ENCODE measurements at places on chromosomes 16 and 17.

DNA sequence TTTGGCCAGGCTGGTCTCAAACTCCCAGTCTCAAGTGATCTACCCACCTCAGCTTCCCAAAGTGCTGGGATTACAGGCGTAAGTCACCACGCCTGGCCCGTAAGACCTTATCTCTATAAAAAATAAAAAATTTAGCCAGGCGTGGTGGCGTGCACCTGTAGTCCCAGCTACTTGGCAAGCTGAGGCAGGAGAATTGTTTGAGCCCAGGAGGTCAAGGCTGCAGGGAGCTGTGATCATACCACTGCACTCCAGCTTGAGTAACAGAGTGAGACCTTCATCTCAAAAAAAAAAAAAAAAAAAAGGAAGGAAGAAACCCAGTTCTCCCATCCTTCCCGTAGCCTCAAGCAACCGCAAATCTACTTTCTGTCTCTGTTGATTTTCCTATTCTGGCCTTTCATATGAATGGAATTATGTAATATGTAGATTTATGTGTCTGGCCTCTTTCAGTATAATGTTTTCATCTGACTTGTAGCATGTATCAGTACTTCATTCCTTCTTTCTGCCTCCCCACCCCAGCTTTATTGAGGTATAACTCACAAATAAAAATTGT is 11.2 kb downstream of the CASC3 start:
- DNase-seq = no peak

- DNase-seq = peak; percentile 89
Measured at GRCh38 chr17:65137021-65137939, at the start of gene RGS9. Gene RGS9, plus strand, starts transcription at chr17:65137370. Its CDS starts 171 bp downstream, at chr17:65137541.

DNA sequence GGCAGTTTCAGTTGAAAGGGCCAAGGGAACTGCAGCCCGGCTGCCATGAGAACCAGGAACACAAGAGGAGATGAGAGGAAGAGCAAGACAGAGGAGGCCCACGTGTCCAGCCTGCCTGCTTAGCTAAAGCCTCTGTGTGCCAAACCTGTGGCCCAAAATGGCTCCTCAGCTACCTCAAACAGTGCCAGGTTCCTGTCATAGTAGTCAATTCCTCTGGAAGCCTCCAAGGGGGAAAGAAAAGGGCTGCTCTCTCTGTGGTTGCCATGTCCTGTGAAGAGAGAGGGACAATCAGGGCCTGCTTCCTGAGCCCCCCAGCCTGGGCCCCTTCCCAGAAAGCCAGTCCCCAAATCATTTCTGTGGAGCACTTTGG is 5.2 kb downstream of the SLC12A4 start:
- DNase-seq = no peak

GRCh38 chr17:41484920-41485904 is 4.3 kb upstream of the KRT35 start:
- no peak for DNase-seq

GRCh38 chr16:56475201-56475600 is 23.8 kb downstream of the OGFOD1 start:
- DNase-seq = no peak

DNA sequence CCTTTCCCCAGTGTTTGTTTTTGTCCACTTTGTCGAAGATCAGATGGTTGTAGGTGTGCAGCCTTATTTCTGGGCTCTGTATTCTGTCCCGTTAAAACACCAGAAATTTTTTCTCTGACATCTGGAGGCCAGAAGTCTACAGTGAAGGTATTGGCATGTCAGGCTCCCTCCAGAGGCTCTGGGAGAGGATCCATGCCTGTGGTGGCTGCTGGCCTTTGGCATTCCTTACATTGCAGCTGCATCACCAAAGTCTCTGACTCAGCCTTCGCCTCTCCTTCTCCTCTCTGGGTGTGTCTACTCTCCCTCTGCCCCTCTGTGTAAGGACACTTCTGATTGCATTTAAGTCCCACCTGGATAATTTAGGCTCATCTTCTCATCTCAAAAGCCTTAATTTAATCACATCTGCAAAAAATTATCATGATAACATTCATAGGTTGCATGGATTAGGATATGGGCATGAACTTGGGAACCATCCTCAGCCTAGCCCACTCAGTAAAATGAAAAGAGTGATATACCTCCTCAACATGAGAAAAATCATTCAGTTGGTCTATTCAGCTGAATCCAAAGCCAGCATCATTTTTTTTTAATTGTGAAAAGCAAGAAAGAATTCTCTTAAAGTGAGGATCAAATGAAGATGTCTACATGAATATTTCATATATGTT is 78.0 kb downstream of the MAP2K6 start:
- DNase-seq = no peak

GRCh38 chr17:43215341-43215740 is 3.7 kb downstream of the TMEM106A start:
- no peak for DNase-seq

DNA sequence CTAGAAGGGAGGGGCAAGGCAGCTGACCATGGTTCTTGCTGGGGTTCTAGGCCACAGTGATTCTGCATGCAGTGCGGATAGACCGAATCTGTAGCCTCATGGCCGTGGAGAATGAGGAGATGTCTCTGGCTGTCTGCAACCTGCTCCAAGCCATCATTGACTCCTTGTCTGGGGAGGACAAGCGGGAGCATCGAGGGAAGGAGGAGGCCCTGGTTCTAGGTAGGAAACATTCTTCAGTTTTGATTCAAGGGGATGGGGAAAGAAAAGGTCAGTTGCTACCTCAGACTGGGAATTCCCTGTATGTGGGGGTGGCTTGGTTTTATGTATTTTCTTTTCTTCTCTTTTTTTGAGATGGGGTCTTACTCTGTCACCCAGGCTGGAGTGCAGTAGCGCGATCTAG is 7.6 kb downstream of the UNC45B start:
- DNase-seq = no peak

DNA sequence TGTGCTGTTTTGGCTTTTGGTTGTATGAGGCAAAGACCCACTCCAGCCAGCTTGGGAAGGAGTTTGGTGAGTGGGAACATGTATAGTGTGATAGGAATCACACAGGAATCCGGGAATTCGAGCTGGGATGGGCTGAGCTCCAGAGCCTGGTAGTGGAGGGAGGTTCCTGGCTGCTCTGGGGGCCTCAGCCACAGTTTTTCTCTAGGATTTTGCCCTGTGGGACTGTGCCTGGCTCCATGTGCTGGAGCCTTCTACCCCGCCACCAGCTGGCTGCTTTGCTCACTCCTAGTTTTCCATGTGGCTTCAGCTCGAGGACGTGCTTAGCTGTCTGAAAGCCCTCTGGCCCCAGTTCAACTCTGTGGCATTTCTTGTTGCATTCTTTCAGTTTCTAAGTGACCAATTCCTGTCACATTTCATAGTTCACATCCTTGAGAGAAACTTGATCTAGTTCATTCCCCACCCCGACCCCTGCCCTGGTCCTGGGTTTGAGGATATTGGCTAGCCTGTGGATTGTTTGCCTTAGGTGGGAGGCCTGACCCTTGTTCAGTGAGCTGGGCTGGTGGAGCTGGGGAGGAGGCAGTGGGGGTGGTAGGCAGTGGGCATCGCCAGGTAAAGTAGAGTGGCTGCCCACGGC is 5.0 kb downstream of the SEC14L1 start:
- no peak for DNase-seq

- no peak for DNase-seq
Measured at GRCh38 chr17:72575542-72576233, 454.9 kb downstream of the SOX9 start.

DNA sequence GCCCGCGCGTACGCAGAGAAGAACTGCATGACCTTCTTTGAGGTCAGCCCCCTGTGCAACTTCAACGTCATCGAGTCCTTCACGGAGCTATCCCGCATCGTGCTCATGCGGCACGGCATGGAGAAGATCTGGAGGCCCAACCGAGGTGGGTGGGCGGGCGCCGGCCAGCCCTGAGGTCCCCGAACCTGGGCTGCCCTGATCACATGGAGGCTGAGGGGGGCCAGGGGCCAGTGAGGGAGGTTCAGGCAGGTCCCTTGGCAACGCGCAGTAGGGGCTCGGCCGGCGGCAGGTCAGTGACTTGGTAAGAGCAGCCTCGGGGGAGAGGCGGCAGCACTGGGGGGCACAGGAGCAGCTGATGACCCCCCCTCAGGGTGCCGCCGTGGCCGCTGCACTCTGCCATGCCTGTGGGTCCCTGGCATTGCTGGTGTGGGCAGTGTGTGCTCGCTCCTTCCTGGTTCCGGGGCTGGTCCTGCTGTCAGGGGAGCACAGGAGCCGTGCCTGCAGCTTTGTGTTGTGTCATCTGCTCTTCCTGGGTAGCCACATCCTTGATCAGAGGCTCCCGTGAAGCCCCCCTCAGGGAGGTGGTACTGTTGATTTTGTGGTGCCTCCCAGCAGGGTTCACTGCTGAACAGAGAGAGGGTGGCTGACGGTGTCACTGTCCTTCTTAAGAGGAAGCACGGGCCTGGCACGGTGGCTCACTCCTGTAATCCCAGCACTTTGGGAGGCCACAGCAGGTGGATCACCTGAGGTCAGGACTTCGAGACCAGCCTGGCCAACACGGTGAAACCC is 4.6 kb upstream of the WFIKKN1 start:
- DNase-seq = no peak

GRCh38 chr17:58420827-58421226 is 3.5 kb upstream of the RNF43 start:
- no peak for DNase-seq

DNA sequence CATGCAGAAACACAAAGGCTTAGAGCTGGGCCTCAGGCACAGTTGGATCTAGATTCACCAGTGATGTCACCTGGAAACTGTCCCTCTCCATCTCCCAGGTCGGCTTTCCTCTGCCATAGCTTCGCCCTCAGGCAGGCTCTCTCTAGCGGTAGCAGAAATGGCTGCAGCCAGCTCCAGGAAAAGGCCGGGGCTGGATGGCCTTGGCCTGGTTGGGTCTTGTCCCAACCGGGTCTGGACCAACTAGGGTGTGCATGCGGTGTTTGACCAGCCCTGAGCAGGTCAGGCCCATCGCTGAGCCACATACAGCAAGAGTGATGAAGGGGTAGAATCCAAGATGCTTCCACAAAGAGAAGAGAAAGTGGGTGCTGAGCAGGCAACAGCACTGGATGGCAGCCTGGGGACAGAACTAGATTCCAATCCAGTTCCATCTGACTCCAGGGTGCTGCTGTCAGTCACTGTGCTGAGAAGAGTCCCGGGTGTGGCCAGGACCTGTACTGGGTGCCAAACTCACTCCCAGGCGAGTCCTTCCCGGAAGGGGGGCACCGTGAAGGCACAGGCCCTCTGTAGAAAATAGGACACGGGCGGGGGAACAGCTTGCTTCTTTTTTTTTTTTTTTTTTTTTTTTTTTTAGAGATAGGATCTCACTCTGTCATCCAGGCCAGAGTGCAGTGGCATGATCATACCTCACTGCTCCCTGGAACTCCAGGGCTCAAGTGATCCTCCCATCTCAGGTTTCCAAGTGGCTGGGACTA is 51.8 kb downstream of the SOCS3 start:
- DNase-seq = no peak

- DNase-seq = no peak
Measured at GRCh38 chr16:87040169-87041117, 276.7 kb downstream of the C16orf95 start.

- DNase-seq = no peak
Measured at GRCh38 chr17:81335773-81336157, 40.7 kb upstream of the SLC38A10 start.

DNA sequence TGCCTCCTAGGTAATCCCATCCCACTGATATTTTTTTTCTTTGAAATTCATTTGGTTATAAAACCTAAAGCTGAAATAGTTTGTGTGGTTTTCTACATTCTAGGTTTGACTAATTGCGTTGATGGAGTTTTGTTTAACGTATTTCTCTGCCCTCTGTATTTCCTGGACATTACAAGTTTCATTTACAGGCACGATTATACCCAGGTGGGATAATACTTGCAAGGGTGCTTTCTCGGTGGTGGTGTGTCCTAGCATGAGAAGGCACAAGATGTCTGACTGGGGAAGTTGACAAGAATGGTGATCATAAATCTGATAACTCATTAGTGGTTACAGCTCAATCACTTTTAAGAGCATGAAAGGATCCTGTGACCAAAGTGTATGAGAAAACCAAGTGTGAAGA is 45.0 kb downstream of the DYNLRB2 start:
- DNase-seq = no peak

DNA sequence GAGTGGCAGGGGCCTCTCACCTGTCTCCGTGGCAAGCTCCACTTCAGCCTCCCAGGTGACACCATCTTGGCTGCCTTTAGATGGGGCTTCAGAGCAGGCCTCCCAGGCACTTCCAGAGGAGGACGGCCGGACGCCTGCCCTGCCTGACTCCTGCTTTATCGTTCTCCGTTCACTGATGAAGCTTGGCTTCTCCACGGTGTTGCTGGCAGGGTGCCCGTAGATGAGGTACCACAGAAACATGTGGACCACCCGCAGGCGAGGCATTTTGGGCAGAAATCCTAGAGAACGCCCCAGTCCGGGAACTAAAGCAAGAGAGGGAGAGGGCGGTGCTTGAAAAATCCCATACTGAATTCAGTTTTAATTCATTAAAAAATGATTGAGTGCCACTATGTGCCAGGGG is 54.5 kb downstream of the GTF3C1 start:
- DNase-seq = no peak

DNA sequence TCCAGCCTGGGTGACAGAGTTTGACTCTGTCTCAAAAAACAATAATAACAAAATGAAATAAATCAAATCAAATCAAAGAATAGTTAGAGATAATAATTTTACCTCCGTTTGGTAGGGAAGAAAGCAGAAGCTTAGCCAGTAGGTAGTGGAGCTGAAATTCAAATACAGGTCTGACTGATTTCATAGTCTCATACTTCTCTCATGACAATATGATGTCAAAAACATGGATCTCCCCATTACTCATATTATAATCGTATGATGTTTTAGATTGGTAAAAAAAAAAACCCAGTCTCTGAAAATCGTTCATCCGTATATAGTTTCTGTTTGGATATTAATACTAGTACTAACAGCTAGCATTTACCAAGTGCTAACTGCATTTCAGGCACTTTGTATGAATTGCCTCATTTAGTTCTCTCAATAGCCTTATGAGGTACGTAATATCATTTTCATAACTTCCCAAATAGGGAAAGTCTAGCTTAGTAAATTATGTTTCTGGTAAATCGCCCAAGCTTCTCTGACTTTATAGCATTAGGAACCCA is 48.7 kb downstream of the CDH8 start:
- no peak for DNase-seq

GRCh38 chr16:13453325-13453724 is 466.6 kb upstream of the ERCC4 start:
- DNase-seq = no peak

- DNase-seq = no peak
Measured at GRCh38 chr16:72637306-72637705, 410.6 kb downstream of the ZFHX3 start.

GRCh38 chr17:48494335-48494734 is 36.5 kb downstream of the HOXB1 start:
- DNase-seq = no peak

GRCh38 chr17:20276421-20276820 is 190.9 kb downstream of the LGALS9B start:
- no peak for DNase-seq

DNA sequence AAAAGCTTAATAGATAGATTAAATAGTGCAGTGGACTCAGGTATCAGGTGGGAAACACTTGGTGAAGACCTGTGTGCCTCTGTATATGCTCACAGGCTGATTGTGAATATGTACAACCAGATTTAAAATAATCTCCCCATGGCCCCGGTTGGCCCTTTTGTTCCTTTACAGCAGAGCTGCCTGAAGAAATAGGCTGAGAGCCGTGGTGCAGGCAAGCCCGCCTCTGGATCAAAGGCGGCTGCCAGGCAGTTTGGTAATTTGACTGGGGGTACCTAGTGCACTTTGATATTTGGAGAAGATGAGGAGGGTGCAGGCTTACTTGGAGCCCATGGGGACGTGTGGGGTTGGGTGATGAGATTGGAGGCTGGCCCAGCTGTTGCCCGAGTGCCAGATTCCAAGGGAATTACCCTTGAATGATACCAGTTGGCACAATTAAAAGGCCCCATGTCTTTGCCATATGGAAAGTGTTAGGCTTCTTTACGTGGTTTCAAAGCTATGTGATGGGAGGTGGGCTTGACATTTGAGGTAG is 5.0 kb downstream of the NKD1 start:
- no peak for DNase-seq
